NCI-H524 (cell line): ENCODE measurements at places on chromosomes 16 and 17.

GRCh38 chr17:60160829-60161501, 11.2 kb downstream of the CA4 start:
- no peak for DNase-seq

- DNase-seq = no peak
Measured at GRCh38 chr16:1381612-1382406, 30.1 kb downstream of the GNPTG start.

DNA sequence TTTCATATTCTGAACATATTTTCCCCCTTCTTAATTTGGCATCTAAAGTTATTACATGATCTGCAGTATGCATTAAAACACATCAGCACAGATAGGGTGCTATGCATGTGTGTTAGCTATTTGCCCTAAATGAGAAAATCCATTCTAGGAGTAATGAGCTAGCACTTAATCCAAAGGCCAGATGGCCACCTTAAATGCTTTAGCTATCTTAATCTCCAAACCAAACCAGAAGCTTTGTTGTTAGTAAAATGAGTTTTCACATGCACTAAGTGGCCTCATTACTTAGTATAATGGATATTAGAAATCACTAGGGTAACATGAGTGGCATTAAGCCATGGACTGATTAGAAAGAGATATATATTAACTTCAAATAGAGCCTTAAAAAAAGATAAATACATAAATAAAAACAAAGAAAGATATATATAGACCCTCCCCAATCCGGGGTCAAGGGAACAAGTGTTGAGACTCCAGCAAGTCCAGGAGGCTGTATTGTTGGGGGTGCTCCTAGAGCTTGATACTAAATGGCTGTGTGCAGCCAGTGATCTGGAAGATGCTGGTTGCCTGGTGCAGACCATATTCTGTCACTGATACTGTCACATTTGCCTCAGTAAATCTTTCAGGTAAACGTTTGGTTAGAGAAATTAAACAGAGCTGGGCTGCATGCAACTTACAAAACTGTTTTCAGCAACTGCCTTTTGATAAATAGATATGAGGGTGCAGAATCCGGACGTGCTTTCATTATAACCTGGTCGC, 67.3 kb downstream of the MYH10 start:
- peak; percentile 83 for DNase-seq

GRCh38 chr16:57062329-57062728, 30.1 kb upstream of the CPNE2 start:
- no peak for DNase-seq

- no peak for DNase-seq
Measured at GRCh38 chr16:1026784-1027500, 45.4 kb downstream of the SOX8 start.

- no peak for DNase-seq
Measured at GRCh38 chr16:12323007-12323758, 346.6 kb downstream of the SNX29 start.

- DNase-seq = no peak
Measured at GRCh38 chr17:50292465-50292864, 18.2 kb downstream of the TMEM92 start.

DNA sequence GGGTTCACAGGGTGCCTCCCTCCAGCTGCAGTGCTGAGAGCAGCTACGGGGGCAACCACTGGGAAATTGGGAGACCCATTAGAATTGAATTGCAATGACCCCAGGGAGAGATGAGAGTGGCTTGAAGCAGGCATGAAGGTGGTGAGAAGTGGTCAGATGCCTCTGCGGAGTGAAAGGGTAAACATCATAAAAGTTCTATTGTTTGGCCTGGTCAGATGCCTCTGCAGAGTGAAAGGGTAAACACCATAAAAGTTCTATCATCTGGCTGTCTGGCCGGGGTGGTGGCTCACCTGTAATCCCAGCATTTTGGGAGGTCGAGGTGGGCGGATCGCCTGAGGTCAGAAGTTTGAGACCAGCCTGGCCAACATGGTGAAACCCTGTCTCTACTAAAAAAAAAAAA, 53.5 kb downstream of the TNFRSF13B start:
- DNase-seq = no peak

DNA sequence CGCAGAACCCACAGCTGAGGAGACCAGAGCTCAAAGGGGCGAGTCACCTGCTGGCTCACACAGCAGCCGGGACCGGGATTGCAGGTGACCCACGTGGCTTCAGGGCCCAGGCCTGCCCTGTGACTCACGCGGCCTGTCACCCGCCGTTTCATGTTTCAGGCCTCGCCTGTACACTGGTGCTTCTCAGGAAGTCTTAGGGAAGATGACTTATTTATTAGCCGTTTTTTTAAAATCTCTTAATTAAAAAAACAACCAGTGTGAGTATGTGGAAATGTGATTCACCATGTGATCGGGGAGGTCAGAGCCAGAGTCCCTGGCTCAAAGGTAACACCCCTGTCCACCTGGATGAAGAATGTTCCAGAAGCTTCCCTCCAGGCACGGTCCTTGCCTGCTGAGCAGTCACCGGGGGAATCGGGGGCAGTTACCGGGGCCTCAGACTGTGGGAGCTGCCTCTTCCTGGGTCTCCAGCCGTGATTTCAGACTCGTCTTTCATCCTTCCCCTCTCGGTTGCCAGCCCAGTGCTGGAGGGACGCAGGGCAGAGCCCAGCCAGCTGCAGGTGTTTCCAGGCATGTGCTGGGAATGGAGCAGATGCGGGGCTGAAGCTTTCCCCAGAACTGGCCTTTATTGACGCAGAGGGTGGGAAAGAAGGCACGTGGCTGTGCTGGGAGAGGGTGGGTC, 49.3 kb downstream of the CMIP start:
- DNase-seq = no peak

DNA sequence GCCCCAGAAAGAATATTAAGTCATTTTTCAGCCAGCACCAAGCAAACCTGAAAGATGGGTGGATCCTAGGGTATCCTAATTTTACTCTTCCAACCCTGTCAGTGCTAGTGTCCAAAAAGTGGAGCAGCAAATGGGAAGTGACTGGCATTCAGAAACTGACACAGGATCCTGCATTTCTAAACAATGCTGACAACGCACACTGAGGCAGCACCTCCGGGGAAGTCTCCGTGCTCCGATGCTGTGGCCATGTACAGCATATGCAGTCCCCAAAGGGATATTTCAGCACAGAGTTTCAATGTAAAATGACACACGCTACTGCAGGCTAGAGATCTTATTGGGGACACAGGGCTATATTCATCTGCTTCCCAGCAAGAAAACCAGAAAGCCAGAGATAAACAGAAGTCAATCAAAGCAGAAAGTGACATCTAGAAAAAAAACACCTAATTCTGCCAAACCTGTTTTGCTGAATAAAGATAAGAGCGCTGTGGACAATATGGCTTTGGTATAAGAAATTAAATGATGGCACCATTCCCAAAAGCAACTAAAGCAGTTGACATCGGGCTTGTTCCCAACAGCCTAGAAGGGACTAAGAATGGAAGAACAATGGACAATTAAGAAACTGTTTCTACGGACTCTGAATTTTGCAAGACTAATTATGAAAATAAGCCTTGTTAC, 17.3 kb downstream of the XYLT1 start:
- no peak for DNase-seq

- DNase-seq = no peak
Measured at GRCh38 chr17:59154721-59155438, at the start of gene SKA2. TSS of gene SKA2 (minus strand) at chr17:59155186. CDS start at chr17:59155163, 23 bp downstream.

DNA sequence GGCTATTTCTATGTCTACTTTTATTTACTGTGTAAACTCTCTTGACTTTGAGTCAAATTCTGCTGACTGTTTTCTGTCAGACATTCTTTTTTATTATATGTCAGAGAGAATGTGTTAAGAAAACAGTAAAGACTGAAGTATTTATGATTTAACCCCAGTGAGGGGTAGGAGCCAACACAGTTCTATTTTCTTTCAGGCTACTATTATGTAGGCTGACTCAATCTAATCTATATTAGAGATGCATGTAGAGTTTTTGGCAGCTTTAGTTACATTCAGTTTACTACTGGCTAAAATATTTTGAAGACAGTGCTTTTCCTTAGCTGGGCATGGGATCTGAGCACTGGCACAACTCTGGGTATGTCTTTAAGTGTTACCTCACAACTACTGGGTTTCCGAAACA, 1108.0 kb downstream of the CDH11 start:
- no peak for DNase-seq

- DNase-seq = no peak
Measured at GRCh38 chr16:4200000-4200780, 41.7 kb downstream of the SRL start.

GRCh38 chr16:14309906-14310305, 238.8 kb downstream of the MRTFB start:
- no peak for DNase-seq

GRCh38 chr16:62700426-62701294, 664.4 kb upstream of the CDH8 start:
- no peak for DNase-seq

DNA sequence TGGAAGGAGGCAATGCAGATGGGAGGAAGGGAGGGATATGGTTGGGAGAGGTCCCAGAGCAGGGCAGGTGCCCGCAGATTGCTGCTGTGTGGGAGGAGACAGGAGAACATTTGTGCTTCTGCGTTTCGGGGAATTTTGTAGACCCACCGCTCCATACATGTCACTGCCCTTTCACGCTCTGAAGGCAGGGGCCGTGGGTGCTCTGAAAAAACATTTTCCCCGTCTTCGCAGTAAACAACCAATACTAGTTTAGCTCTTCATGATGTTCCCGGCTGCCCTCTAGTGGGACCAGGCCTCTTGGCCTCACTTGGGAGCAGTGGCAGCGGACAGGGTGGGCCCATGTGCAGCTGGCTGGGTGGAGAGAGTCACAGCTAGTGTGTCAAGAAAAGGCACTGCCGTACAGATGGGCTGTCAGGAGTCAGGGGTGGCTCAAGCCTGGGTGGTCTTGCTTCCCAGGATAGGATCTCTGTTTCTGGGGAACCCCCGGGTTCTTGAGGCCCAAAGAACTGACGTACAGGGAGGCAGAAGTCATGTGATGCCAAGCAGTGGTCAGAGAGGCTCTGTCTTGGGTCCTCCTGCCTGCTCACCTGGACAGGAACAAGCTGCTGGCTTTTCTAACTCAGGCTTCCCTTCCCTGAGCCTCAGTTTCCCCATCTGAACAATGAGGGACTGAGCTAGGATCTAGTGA, 46.5 kb upstream of the CPNE2 start:
- peak; percentile 76 for DNase-seq

GRCh38 chr16:22743401-22743800, 70.6 kb upstream of the HS3ST2 start:
- DNase-seq = no peak

DNA sequence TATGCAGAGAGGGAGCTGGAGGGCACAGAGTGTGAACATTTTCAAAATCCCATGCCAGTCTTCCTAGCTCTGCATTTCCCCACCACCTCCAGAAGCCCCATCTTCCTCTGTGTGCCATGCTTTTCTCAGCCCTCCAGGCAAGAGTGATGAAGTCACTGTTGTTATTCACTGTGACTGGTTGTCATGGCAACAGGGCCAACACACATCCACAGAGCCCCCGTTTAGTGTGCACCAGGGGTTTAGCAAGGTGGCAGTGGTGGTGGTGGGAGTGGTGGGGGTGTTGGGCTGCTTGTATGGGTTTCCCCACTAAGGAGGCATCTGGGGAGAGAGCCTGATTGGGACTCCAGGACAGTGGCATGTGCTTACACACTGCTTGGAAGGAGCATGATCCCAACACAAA, 309.9 kb upstream of the ASIC2 start:
- DNase-seq = no peak

DNA sequence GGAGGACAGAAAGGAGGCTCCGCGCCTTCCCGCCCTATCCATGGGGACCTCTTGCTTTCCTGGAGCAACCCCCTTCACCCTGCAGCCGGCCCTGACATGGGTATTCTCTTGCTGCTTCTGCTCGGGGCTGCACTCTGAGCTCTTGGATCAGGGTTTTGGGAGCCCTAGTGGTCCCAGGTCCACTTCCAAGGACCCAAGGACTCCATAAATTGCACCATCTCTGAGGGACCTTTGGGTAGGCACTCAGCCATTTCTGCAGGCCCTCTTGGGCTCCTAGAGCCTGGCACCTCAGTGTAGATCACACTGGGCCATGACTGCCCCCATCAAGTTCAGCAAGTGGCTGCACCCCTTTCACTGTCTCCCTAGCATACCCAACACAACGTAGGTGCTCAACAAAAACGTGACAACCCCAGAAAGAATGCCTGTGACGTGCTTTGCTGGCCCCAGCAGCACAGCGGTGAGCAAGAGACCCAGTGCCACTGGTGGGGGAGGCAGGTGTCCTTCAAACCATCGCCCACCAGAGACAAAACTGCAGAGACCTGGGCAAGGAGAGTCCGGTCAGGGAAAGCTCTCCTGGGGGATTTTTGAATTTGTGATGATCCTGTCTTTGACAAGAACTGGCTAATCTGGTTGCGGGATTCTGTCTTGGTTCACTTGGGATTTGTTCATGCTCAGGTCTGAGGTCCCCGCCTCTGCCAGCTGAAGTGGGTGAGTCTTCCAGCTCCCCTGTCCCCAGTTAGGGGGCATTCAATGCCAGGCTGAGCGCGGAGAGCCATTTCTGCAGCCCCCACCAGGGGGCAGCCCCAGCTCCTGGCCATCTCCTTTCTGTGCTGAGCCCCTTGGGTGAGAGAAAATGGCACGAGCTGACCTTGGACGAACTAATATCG, 2.5 kb upstream of the RAB11FIP4 start:
- peak; percentile 36 for DNase-seq

DNA sequence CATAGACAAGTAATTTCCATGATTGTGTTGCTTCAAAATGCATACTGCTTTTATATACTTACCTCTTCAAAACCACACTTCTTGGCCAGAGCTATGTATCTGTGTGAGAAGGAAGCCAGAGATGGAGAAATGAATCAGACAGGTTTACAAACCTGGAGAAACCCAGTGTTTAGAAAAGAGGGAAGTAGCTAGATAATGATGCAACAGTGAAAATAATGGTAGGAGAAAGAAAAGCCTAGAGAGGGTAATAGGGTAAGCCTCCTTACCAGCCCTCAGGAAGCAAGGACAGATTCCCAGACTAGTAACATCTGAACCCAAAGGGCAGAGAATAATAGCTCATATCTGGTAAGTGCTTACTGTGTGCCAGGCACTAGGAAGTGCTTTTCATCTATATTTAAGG, 250.3 kb upstream of the CDH11 start:
- no peak for DNase-seq

GRCh38 chr17:68080411-68081150, 45.0 kb downstream of the KPNA2 start:
- no peak for DNase-seq

- DNase-seq = peak; percentile 96
Measured at GRCh38 chr17:29592850-29593551, at the start of gene ANKRD13B. TSS of gene ANKRD13B (plus strand) at chr17:29593132. CDS start at chr17:29593622, 490 bp downstream.

GRCh38 chr17:37750768-37751475, 6.1 kb upstream of the HNF1B start:
- DNase-seq = no peak

- DNase-seq = no peak
Measured at GRCh38 chr17:395974-396373, 43.4 kb upstream of the RPH3AL start.

- no peak for DNase-seq
Measured at GRCh38 chr16:63720848-63721247, 1401.0 kb downstream of the CDH11 start.

- no peak for DNase-seq
Measured at GRCh38 chr16:25413975-25414374, 156.3 kb upstream of the ZKSCAN2 start.

- no peak for DNase-seq
Measured at GRCh38 chr17:79379700-79380445, 231.0 kb downstream of the RBFOX3 start.

GRCh38 chr17:27240802-27241155, 53.1 kb upstream of the WSB1 start:
- DNase-seq = no peak

GRCh38 chr17:75633486-75634375, 497 bp downstream of the SMIM5 start:
- DNase-seq = peak; percentile 97

- no peak for DNase-seq
Measured at GRCh38 chr17:16106161-16106891, 106.7 kb downstream of the TTC19 start.
